ENCODE measurements at places on chromosomes 6 and 20. TPM values are rescaled to one million over a fixed set of nuclear protein-coding genes. Genes with fewer than 3 reads are reported as not detected.
A peak's percentile ranks its signal among the peaks of the same experiment; 100 is the strongest.

Gene STX16
- total RNA-seq, result 70.4 TPM

Gene C6orf52
- not detected for total RNA-seq

Gene POU5F1
- 2.1 TPM for total RNA-seq

Gene SNAP91
- total RNA-seq, result 3.5 TPM

DNA sequence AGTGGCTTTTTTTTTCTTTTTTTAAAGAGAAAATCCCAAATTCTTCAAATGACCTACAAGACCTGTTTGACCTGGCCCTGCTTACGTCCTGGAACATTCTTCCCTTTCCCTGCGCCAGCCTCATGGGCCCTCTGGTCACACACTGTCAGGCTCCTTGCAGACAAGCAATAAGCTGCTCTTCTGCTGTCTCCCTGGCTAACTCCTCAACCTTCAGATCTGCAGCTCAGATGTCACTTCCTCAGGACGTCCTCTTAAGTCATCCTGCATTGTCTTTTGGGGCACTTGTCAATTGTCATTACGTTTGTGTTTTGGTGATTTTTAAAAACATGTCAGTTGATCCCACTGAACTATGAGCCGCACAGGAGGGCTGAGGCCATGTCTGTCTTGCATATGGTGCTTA lies 28.9 kb upstream of the SLC35D3 start:
- no peak for DNase-seq

GRCh38 chr6:151137542-151137941 lies 102.2 kb upstream of the AKAP12 start:
- DNase-seq, result no peak

DNA sequence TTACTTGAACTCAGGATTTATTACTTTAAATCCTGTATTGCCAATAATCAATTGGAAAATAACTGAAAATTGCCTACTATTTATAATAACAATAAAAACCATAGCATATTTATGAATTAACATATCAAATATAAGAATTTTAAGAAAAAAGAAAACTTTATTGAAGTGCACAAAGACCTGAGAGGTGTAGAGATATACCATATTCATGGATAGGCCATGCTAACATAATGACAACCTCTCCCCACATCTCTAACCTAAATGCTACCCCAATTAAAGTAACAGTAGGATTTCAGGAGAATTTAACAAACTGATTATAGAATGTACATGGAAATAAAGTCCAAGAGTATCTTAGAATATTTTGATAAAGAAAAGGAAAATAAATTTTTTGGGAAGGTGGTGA lies 5.1 kb upstream of the HLA-DMB start:
- no peak for DNase-seq

DNA sequence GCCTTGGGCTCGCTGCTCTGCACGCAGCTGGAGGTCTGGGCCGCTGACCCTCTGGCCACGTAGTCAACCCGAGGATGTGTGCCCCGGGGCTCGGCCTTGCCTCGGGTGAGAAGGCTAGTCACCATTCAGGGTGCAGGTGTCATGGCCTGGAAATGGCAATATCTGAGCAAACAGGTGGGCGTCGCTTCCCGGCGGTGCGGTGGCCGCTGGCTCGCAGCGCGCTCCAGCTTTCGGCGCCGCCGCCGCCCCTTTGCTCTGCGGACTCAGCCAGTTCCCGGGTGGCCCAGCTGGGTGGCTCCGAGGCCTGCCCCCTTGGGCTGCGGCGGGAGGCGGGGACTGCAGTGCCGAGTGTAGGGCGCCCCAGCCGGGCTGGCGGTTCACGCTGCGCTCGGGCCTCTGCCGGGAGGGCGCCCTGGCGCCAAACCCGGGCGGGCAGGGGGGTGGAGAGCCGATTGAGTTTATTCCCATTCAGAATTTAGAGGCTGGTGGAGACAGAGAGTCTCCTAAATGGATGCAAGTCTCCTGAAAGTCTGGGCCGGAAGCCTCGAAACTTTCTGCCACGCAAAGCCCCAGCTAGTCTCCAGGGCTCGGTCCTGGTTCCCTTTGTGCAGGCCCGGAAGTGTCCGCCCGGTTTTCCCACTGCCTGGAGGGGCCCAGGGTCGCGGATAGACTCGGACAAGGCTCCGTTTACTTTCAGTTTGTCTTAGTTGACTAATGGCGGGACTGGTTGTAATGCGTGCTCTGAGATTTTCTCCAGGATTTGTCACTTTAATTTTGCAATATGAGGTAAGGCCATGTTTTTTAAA lies 11.3 kb upstream of the TFAP2A start:
- DNase-seq, result peak; percentile 39

DNA sequence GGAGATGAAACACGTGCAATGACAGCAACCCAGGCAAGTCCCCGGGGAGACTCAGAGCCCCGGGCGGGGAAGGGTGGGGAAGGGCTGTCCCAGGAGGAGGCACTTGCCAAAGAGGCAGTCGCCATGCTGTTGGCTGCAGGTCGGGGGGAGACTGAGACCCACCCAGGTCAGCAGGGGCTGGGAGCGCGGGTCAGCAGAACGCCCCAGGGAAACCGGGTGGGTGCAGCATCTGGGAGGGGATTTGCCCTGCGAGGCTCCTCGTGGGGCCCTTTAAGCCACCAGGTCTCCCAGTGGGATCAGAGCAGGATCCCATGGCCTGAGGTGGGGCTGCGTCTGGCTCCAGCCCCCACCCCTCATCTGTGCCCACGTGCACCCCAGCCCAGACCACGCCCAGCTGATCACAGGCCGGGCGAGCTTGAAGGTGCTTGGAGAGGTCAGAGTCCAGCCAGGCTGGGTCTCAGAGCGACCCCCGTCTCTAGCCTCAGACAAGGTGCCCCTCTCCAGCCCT lies 65.5 kb downstream of the YTHDF1 start:
- DNase-seq, result peak; percentile 35

DNA sequence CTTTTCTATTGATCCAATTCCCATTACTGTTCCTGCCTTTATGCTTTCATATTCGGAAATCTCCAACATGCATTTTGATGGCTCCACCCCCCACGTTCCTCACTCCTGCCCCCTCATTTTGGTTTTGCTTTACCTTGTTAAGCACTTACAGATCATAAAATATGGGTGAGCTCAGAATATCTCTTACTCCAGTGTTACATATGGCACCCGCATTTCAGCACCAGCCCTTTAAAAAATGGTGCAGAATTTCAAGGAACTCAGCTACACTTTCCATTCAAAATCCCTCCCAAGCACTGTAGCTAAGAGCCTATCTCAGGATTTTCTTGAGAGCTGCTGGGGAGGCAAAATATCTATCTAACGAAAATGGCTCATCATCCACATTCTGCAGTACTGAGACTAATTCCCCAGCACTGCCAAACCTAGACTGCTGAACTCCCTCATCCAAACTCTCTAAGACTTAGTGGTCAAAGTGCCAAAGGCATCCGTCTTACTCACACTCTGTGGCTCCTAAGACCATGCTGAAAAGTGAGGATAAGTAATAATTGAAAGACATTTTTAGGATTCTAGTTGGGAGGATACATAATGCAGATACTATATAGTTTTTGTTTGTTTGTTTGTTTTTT lies 7.8 kb downstream of the SGK1 start:
- no peak for DNase-seq

- DNase-seq, result no peak
Measured at GRCh38 chr20:48456366-48457192, 371.2 kb downstream of the PREX1 start.

GRCh38 chr6:12369781-12370262 lies 79.7 kb downstream of the EDN1 start:
- no peak for DNase-seq

- DNase-seq, result peak; percentile 49
Measured at GRCh38 chr6:134373282-134373922, 55.5 kb upstream of the SGK1 start.

DNA sequence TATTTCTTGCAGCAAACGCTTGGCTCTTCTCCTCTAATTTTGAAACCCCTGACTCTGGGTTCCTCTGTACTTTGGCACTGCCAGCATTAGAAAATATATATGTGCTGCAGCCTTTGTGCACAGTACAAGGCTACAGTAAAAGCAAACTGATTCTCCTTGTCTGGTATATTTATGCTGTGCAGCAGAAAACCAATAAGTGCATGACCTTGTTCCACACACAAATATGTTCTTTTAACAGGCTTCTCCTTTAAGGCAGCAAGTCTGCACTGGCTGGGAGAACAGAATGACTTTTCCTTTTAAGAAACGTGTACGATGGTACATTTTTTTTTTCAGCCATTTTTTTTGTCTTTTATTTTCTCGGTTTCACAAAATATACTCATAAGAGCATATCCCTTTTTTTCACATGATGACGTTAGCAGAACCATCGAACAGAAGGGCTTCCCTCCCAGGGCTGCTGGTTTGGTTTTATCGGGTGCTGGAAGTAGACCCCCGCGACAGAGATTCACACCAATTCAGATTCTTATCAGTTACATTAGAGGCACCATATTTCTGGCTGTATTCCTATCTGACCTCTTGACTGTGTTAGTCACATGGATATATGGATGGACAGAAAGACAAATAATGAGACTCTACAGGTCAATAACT lies 129.9 kb upstream of the ARID1B start:
- no peak for DNase-seq

DNA sequence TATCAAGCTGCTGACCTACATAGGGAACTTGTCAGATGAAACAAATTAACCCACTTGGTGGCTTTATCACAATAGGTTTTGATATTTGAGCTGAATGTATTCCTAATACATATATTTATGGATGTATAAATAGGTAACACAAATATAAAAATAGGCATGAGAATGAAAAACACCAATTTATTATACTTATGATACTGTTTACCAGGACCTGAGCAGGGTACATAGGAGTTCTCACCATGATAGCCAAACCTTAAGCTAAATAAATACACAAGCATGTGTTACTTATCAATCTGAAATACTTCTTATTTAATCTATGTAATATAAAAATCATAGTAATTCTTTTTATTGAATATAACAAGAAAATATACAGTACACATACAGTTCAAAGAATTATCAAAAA lies 25.0 kb downstream of the ASCC3 start:
- DNase-seq, result no peak
